ENCODE measurements at places on chromosomes 12 and 14.

- DNase-seq: no peak
Measured at GRCh38 chr12:81564237-81564636, 194.9 kb downstream of the PPFIA2 start.

GRCh38 chr14:95468448-95469133 lies 47.9 kb downstream of the SYNE3 start:
- DNase-seq: no peak

DNA sequence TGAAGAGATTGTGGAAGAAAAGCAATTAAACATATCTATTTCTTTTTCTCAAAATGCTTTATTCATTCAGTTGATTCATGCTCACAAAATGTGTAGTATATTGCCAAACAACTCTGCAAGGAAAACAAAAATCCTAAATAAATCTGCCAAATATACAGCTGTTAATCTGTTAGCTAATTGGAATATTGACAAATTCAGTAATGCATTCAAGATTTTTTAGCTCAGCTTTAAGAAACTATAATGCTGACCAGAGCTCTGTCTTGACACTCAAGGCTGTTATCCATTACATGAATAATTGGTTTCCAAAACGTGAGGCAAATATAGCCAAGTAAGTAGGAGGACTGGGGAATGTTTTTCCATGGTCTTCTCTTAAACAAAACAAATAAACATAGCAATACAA lies 146.8 kb downstream of the TMTC2 start:
- no peak for DNase-seq

DNA sequence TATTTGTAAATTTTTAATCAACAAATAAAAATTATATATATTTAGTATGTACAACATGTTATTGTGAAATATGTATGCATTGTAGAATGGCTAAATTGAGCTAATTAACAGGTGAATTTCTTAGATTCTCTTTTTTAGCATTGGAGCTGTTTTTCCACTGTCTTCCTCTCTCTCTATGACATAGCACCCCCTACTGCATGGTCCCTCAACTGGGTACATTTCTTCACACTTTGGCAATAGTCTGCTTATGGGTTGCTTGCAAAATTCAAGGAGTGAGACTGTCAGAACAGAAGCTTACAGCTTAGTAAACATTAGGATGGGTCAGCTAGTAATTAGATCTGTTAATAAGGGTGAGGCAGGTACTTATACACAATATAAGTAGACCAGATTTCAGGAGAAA lies 658.5 kb upstream of the MGAT4C start:
- no peak for DNase-seq

DNA sequence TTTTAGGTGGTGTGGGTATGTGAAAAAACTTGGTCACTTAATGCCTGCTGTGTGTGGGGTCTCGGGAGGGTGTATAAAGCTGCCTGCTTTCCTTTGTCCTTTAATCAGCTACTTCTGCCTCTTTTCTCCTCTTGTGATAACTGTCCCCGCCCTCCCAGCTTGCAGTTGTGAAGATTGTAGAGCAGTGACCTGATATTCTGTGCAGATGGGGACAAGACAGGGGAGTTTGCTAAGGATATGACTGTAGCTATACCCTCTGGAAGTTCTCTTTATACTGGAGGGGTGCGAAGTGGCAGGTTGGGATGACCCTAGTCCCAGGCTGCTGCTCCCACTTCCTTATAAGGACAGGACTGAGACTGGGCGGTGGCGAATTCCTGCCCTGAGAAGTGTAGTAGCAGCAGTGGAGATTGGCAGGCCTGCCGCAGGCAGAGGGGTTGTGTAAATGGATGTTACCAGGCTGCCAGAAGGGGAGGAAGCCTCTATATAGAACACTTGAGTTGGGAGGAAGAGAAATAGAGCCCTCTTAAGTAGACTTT lies 835 bp downstream of the MYL6 start:
- DNase-seq: peak; percentile 21

DNA sequence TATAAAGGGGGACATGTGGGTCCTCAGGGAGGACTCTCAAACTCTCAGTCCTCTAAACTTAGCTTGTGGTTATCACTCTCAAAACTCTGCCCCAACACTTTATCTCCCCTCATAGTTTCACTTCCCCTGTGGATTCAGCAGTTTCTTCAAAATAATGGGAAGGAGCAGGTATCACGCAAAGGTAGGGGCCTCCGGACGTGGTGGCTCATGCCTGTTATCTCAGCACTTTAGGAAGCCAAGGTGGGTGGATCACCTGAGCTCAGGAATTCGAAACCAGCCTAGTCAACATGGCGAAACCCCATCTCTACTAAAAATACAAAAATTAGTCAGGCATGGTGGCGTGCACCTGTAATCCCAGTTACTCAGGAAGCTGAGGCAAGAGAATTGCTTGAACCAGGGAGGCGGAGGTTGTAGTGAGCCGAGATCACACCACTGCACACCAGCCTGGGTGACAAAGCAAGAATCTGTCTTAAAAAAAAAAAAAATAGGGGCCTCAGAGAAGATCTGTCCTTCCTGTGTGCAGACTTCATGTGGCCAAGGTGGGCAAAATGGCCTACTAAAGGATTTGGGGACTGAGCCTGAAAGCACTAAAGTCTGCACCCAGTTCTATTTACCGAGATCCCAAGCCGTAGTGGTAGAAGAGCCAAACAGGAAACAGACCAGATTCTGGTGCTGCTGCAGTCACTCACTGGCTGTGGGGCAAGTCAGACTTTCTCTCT lies 6.4 kb downstream of the ITGB7 start:
- no peak for DNase-seq
